AG08396 (cell line): ENCODE measurements at places on chromosomes 12 and 14.

DNA sequence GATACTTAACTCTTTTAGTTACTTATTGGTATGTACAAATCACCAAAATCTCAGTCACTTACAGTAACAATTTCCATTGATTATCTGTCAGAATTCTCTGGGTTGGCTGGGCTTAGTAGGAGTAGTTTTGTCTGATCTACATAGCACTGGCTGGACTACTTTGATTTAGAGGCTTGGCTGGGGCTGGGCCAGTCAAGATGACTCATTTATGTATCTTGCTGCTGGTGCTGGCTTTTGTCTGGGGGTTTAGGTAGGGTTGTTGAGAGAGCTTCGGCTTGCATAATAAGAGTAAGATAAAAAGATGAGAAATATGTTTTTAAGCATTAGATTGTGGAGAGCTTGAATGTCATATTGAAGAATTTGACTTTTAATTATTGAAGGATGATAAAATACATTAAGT is 1093.7 kb downstream of the SLC6A15 start:
- no peak for DNase-seq

- no peak for DNase-seq
Observed at GRCh38 chr12:15520083-15520482, 197.8 kb downstream of the PTPRO start.

DNA sequence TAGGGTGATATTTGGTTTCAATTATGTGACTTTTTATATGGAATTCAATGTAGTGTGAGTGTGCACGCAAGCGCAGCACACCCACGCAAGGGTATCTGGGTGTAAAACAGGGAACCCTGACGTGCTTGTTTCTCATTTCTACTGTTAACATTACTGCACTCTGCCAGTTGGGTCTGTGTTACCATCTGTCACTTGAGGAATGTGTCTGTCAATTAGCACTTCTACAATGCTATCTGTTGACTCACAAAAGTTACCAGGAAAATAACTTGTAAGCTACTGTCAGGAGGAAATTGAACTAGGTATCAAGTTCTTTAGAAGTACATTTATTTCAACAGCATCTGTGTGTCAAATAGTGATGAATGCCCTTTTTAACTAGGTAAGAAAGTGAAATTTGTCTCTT is 695.5 kb upstream of the LRFN5 start:
- no peak for DNase-seq

DNA sequence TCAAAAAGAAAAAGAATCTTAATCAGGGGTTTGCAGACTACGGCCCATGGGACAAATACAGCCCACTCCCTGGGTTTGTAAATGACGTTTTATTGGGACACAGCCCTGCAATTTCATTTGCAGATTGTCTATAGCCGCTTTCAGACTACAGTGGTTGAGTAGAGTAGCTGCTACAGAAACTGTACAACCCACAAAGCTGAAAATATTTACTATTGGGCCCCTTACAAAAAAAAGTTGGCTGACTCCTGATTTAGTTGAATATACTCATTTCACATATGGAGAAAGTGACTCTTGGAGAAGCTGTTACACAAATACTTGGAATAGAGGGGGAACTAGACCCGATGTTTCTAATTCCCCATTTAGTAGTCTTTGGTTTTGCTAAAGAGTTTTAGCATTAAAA is 162.5 kb upstream of the NOS1 start:
- no peak for DNase-seq

GRCh38 chr14:33019346-33019745 is 80.7 kb downstream of the NPAS3 start:
- no peak for DNase-seq

DNA sequence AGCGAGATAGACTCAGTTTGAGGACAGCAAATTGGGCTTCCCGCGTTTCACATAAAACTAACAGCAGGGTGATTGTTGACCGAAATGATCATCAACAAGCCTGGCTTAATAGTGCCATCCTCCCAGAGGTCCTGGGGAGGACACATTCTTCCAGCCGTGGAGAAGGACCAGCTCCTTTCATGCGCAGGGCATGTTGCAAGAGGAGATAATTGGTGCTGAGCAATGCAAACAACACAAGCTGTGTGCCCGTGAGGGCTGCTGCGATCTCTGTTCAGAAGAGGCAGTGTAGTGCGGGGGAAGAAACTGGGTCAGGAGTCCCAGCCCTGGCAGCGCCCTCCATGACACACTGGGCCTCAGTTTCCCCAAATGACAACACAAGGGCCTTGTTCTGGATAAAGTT is 54.3 kb downstream of the CCDC85C start:
- DNase-seq = no peak
